ENCODE measurements at places on chromosomes 2 and 18.

DNA sequence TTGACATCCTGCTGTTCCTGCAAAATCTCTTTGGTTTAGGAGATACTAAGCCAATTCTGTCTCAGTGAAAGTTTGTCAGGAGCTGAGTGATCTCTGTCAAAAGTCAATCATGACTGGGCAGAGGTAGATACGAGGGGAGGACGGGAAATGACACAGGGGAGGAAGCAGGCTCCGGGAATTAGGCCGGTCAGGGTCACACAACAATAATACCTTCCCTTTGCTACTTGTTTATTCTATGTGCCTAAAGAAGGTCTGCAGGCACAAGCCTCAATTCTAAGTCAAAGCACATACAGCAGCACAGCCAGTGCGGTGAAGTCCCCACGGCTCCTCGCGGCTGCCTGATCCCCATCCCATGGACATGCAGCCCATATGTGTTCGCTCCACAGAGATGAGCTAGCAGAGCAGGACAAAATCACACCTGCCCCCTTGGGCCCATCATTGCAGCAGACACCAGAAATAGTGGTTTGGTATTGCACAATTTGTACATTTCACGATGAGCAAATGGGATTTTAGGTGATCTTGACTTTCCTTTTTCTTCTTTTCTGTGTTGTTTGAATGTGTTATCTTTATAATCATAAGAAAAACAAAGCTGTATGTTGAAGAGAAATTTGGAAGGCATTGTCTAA, 141.4 kb downstream of the VAPA start:
- no peak for DNase-seq

DNA sequence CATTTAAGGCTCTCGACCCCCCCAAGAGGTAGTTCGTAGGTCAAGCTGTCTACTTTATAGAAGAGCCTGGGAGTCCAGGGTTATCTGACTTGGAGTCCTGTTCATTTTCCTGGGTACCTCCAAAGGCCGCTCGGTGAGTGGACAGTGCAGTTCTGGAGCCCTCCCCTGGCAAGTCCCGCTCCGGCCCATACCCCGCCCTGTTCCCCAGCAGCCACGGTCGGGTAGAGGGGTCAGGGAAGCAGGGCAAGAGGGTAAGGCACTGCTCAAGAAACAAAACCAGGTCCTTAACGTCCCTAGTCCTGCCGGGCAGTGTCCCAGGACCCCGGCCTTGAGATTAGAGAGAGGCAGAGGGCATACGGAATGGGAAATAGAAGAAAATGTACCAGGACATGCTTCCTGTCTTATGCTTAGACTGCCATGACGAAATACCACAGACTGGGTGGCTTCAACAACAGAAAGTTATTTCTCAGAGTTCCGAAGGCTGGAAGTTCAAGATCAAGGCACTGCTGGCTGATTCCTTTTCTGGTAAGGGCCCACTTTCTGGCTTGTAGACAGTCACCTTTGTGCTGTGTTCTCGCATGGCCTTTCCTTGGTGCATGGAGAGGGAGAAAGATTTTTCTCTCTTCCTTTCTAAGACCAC, 5.4 kb upstream of the HPCAL1 start:
- no peak for DNase-seq

- no peak for DNase-seq
Measured at GRCh38 chr2:99159594-99159993, 4.8 kb downstream of the LIPT1 start.

DNA sequence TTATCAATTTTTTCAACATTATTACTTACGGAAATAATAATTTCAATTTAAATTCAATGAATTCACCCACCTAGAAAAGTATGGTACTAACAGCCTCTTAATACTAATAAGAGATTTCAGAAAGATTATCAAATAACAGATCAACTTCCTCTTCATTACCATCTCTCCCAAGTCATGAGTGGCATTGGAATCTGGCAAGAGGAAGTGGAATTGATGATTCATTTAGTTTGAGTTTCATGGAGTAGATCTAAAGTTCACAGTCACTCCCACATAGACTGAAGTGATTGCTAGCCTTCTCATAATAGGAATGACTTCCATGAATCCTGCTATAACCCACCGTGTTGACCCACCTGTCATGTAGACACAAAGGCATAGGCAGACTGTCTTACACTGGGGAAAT, 77.7 kb upstream of the WDR75 start:
- DNase-seq = no peak

DNA sequence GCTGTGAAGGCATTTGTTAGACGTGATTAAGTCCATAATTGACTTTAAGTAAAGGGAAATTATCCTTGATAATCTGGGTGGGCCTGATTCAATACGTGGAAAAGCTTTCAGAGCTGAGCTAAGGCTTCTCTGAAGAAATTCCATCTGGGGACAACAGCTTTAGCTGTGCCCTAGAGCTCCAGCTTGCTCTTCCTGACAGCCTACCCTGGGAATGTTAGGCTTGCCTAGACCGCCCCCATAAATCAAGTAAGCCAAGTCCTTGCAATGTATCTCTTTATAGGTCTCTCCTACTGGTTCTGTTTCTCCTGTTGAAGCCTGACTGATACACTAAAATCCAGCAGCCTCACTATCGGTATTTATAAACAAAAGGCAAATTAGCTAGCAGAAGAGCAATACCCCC, 160.0 kb downstream of the STK39 start:
- DNase-seq = peak; percentile 52

DNA sequence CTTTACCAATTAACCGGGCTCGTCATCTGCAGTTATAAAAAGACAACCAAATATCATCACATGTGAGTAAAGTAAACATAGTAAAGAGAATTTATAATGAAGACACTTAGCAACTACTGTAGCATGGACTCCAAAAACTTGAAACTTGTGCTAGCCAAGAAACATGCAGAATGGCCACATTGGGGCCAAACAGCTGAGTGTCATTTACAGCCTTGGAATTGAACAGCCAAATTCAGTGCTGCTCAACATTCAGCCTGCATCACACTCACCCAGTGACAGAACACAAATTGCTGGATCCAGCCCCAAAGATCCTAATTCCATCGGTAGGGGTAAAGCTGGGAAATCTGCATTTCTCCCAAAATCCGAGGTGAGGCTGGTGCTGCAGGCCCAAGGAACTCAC, 224.8 kb upstream of the GYPC start:
- DNase-seq = no peak

DNA sequence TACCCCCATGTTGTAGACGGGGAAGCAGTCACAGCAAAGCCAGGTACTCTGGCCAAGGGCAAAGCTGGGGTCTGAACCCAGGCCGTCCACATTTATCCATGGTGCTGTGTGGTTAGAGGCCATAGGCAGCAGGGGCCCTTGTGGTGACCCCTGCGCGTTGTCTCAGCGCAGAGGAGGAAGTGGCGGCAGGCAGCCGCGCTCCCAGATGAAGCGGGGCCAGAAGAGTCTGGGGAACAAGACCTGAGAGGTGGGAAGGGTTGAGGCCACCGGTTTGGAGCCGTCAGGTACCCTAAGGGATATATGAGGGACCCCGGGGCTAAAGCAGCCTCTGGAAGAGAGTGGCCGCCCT, 770 bp downstream of the ZNF396 start:
- DNase-seq = no peak

GRCh38 chr2:12504443-12504842, 212.3 kb upstream of the TRIB2 start:
- DNase-seq = no peak

GRCh38 chr18:13617826-13618515, 108.4 kb downstream of the FAM210A start:
- no peak for DNase-seq

GRCh38 chr2:149645391-149645790, 57.8 kb upstream of the MMADHC start:
- DNase-seq = no peak

- DNase-seq = no peak
Measured at GRCh38 chr18:62399276-62399675, 74.2 kb downstream of the TNFRSF11A start.

DNA sequence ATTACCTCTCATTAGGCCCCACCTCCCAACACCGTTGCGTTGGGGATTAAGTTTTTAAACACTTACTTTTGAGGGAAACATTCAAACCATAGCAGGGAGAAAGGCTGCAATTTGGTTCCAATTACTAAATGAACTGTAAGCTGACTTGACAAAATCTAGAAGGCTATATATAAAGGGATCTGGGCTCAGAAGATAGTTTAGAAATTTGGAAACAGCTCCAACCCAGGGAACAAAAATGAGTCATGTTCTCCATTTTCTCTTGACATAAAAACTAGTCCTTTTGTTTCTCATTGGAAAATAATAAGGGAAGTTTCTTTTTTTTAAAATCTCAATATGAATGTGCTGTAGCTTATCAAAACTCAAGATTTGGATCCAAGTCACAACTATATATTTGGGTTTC, 17.5 kb downstream of the MOGAT1 start:
- no peak for DNase-seq

- no peak for DNase-seq
Measured at GRCh38 chr2:226888378-226888965, 52.6 kb downstream of the RHBDD1 start.

- no peak for DNase-seq
Measured at GRCh38 chr2:54560146-54560881, 104.2 kb downstream of the SPTBN1 start.

- peak; percentile 82 for DNase-seq
Measured at GRCh38 chr18:45664824-45665763, 49.8 kb downstream of the SLC14A2 start.

DNA sequence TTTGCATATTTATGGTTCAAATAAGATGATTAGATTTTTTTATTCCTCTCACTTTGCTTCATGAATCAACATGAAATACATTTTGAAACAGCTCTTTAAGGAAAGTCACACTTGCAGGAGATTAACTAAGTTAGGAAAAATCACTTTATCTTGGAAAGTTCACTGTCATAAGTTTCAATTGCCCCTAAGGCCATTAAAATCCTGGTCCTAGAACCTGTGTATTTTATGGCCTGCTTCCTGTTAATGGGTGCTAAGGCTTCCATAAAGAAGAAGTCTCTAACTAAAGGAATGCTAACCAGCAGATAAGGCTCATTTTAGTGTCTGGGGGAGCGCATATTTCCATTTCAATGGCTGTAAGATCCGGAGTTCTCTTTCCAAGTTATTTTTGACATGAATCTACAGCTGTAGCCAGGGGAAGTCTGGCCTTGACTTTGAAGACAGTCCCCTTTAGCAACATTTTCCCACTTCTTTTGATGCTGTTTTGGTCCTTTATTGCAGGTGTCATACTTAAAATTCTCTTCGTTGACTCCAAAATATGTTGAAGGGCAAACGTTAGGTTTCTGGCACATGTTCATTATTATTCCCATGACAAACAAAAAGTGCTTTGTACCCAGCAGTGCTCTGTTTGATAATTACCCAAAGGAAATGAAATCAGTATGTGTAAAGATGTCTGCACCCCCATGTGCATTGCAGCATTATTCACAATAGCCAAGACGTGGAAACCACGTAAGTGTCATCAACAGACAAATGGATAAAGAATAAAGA, 34.4 kb upstream of the SH3BP4 start:
- DNase-seq = peak; percentile 36

- DNase-seq = no peak
Measured at GRCh38 chr18:48250918-48251317, 158.3 kb downstream of the ZBTB7C start.

DNA sequence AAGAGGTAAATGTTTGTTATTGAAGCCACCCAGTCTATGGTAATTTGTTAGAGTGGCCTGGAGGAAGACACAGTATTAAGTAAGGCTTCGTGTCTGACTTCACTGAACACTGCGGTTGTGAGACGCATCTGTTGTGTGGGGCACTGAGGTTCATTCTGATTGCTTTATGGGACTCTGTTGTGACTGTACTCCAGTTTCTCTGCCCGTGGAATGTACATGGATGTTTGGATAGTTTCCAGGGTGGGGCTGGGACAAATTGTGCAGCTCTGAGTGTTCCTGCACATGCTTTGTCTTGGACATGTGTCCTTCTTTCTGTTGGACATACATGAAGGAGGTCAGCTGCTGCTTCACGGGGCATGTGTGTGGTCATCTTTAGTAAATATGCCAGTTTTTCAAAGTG, 58.6 kb downstream of the ODC1 start:
- DNase-seq = no peak

GRCh38 chr18:10453806-10454680, at the start of gene APCDD1:
TSS of gene APCDD1 (plus strand) at chr18:10454635. CDS start at chr18:10454982, 347 bp downstream.
- peak; percentile 89 for DNase-seq
